ENCODE measurements at places on chromosomes 7 and 10.

GRCh38 chr10:83636826-83637225 lies 502.5 kb upstream of the GHITM start:
- no peak for DNase-seq

DNA sequence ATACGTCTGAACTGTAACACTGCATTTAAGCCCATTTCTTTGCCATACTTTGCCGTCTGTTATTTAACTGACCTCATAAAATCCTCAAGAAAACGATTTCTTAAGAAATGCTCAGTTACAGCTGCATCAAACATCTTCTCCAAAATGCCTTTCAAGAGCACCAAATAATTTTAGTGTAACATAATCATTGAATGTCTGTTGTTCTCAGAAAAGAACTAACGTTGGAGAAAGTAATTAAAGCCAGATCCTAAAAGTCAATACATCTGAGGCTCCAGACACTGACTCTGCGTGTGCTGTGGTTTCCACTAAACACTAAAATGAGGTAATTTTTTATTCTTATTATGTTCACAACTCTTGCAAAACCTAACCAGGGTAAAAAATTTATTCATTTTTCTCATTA lies 63.7 kb upstream of the LRRC17 start:
- no peak for DNase-seq

GRCh38 chr7:135199439-135199838 lies 11.9 kb downstream of the WDR91 start:
- DNase-seq: no peak

DNA sequence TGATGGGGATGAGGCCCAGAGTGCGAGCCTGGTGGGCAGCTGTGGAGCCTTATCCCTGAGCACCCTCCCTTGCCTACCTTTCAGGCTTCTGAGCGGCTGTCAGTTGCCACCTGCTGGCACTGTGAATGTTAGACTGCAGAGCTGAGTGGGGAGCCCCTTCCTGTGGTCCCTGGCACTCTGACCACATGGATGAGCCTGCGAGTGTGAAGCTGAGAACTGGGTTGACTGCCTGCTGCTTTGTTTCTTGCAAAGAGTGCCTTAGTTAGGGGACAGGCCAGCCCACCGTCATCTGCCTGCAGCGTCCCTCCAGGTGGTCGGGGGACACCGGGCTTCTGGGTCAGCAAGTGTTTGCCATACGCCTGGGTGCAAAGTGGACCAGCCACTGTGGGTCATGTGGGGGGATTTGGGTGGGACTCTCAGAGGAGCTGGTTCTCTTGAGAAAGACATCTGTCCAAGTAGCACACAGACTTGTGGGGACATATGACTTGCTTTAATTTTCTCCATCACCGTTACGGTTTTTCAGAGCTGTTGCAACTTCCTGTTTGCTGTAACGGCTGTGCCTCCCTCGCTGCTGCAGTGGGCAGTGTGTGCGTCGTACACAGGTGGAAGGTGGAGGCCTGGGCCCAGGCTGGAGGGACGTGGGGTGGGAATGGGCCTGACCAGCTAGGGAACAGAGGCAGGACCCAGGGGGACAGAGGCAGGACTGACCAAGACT lies 13.7 kb downstream of the INPP5A start:
- DNase-seq: no peak

DNA sequence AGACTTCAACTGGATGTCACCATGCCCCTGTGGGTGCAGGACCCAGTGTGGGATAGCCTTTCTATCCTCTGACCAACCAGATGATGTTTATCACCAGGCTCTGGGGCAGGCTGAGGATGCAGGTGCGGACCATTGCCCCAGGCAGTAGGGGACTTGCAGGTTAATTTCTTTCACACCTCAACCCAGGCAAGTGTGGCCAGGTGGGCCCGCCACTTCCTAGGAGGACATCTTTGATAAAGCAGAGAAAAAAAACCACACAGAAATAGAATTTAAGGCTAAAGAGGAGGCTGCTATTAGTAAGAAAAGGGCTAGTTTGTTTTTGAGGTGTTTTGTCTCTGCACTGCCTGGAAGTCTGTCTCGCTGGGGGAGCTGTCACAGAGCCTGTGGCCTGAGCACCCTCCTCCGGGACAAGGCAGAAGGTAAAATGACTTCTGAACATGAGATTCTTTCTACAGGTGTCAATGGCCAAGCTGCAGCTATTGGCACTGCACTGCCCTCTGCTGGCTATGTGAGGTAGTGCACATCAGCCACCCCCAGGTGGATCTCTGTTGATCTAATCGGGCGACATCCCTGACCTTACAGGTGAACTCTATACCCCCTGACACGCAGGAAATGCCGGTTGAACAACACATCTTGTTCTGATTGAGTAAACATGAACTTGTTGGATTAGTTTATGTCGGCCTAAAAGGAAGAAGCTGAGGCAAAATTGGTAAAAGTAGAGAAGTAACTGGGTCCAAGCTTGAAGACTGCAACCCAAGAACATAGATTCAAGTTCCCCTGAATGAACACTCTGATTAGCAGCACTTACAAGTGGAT lies 21.0 kb downstream of the UPP1 start:
- peak; percentile 69 for DNase-seq

DNA sequence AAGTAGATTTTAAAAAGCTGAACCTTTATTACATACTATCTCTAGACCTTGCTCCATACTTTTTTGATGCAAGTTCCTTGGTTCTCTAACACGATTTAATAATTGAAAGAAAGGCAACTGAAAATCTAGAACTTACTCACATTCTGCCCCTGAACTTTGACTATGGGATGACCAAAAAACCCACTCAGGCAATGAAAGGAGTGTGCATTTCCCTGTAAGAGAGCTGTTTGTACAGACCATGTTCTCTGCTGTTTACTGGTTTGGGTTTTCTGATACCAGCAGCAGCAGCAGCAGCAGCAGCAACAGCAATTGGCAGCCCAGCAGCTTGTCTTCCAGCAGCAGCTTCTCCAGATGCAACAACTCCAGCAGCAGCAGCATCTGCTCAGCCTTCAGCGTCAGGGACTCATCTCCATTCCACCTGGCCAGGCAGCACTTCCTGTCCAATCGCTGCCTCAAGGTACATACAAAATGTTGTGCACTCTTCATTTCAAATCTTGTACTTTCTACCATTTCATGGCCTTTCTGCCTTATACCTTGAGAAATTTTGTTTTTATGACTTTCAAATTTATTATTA lies 216.7 kb downstream of the FOXP2 start:
- DNase-seq: no peak

- no peak for DNase-seq
These were observed 94.1 kb downstream of the ARMH3 start for GRCh38 chr10:101961591-101962498.

- no peak for DNase-seq
These were observed 35.1 kb upstream of the C10orf67 start for GRCh38 chr10:23379686-23380085.
